ENCODE measurements at places on chromosomes 11 and 22.

DNA sequence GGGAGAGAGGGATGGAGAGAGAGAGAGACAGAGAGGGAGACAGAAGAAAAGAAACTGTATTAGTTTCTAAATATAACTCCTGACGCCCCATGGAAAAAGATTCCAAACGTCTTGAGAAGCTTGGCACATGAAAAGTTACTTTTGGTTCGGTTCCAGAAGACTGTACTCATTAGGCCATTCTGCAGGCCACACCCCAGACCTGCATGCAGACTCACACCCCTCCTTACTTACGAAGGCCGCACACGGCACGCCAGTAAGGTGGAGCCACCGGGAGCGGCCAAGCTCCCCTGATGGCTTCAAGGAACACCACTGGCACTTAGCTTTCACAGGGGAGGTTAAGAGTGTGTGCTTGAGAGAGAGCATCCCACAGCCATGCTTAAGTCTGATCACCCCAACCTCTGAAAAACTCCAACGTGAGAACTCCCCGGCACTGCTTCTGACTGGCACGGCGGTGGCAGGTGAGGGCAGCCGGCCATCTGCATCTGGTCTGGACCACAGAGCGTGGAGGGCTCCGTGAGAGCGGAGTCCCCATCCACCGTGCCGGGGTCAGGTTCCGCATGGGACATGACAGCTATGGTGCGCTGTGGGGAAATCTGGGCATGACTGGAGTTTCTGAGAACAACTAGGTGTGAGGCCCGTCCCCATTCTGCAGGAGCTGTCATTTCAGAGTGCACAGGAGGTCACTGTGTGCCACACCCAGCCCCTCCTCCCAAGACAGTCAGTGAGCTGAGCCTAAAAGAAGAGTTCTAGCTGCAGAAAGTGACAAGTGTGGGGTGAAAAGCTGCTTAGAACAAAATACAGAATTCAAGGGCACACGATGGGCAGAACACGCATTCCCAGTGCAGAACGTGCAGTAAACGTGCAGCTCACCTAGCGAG lies 62.4 kb downstream of the MYH9 start:
- DNase-seq, result no peak

- no peak for DNase-seq
Measured at GRCh38 chr11:69662021-69662698, 13.0 kb downstream of the LTO1 start.

GRCh38 chr11:122696662-122697061 lies 41.1 kb downstream of the UBASH3B start:
- DNase-seq, result no peak

GRCh38 chr11:20873054-20873453 lies 203.7 kb downstream of the NELL1 start:
- peak; percentile 71 for DNase-seq

DNA sequence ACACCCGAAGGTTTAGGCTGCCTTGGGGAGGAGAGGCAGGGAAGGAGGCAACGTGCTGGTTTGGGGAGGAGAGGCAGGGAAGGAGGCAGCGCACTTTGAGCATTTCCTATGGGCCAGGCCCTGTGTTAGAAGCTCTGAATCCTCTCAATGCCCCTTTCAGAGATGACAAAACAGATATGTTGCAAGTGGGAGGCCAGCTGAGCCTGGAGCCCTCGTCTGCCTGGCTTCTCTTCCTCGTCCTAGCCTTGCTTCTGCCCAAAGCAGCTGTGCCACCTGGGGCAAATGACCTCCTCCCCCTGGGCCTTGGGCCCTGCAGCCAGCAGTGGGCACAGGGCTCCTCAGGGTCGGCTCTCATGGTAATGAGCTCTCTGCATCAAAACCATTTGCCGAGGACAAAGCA lies 15.3 kb upstream of the LRRC32 start:
- DNase-seq, result no peak

- DNase-seq, result no peak
Measured at GRCh38 chr11:88428959-88429358, 91.4 kb upstream of the CTSC start.

GRCh38 chr11:121881806-121882205 lies 234.2 kb downstream of the BLID start:
- DNase-seq, result no peak

- no peak for DNase-seq
Measured at GRCh38 chr11:45485070-45485707, 180.2 kb downstream of the CHST1 start.

GRCh38 chr11:113255096-113255495 lies 59.3 kb upstream of the TTC12 start:
- DNase-seq, result no peak

GRCh38 chr22:29003975-29004646 lies 57.5 kb downstream of the C22orf31 start:
- DNase-seq, result peak; percentile 65

DNA sequence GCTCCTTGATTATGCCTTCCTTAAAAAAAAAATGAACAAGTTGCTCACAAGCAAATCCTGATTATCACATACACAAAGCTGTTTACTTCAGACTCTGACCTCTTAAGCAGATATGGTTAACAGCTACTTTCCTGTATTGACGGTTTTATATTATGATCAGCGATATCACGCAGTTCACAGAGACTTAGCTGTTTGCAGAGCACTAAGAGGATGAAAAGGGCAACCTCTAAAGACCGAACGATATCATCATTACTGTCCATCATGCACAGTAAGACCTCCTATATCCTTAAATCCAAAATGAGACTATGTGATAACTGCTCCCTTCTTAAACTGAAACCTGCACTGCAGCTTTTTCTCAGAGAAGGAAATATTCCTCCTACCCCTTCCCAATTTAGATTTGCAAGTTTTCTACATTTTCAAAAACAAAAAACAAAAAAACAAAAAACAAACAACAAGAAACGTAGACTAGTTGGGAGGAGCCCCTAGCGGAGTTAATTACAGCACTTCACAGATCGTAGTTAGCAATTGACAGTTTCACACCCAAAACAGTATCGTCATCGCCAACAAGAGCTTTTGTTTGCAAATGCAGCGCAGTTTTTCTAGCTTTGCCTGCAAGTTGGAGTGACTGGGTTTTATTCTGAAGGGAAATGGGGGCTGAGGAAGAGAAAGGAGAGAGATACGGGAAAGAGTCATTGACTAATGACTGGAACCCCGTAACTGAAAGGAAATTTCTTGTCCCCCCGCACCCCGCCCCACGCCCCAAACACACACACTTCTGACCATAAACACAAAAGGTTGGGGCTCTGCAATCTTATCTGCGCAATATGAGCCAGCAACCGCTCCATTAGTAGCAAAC lies 1.2 kb downstream of the DDX6 start:
- DNase-seq, result no peak

DNA sequence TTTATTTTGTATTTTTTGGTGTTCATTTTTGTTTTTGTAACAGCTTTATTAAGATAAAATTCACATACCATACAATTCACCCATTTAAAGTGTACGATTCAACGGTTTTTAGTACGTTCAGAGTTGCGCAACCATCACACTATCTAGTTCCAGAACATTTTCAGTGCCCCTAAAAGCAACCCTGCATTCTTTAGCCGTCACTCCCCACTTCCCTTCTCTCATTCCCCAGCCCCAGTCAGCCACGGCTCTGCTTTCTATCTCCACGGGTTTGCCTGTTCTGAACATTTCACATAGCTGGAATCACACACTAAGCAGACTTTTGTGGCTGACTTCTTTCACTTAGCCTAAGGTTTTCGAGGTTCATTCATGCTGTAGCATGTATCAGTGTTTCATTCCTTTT lies 9.6 kb upstream of the KCNQ1OT1 start:
- DNase-seq, result no peak

DNA sequence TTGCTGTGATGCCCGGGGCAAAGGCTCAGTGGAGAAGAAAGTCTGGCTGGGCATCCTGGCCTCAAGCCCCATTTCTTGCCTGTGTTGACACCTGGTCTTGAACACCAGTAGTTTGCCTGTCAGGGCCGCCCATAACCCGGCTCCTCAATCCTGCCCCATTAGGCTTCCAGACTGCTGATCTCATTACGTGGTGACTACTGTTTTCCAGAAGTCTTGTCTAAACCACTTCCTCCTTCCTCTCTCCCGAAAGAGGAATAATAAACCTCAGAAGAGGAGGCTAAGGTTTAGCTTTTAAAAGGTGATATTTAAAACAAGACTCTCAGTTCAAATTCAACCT lies 97.7 kb downstream of the CD44 start:
- DNase-seq, result no peak

GRCh38 chr22:47126344-47126811 lies 363.9 kb downstream of the TBC1D22A start:
- DNase-seq, result no peak

GRCh38 chr11:17354601-17354991 lies 3.0 kb downstream of the NCR3LG1 start:
- peak; percentile 41 for DNase-seq

GRCh38 chr22:26748845-26749244 lies 91.5 kb downstream of the MIAT start:
- DNase-seq, result no peak

GRCh38 chr11:33417121-33417520 lies 159.9 kb downstream of the HIPK3 start:
- DNase-seq, result no peak

- no peak for DNase-seq
Measured at GRCh38 chr11:57240007-57240406, 3.0 kb upstream of the APLNR start.

DNA sequence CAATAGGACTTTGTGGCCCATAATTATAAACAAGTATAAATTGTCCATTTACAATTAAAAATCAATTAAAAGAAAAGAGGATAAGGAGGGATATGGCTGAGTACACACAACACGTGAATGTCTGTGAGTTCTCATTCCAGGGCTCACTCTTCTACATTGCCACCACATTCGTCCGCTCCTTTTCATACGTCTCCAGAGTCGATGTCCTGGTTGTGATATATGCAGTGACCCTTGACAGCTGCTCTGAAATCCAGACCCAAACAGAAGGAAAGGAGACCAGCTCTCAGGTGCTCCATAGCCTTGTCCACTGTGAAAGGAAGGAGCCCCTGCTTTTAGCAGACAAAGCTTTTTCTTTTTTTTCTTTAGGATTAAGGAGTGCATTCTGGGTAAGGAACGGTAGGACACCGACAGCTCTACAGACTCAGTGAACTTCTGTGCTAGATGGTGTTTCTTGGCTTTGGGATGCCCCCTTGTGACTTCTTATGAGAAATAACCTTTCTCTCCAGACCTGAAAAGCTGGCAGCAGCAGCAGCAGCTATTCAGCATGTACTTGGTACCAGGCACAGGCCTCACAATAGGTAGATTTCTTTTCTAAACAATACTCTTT lies 19.7 kb upstream of the DNAJB13 start:
- DNase-seq, result peak; percentile 10

DNA sequence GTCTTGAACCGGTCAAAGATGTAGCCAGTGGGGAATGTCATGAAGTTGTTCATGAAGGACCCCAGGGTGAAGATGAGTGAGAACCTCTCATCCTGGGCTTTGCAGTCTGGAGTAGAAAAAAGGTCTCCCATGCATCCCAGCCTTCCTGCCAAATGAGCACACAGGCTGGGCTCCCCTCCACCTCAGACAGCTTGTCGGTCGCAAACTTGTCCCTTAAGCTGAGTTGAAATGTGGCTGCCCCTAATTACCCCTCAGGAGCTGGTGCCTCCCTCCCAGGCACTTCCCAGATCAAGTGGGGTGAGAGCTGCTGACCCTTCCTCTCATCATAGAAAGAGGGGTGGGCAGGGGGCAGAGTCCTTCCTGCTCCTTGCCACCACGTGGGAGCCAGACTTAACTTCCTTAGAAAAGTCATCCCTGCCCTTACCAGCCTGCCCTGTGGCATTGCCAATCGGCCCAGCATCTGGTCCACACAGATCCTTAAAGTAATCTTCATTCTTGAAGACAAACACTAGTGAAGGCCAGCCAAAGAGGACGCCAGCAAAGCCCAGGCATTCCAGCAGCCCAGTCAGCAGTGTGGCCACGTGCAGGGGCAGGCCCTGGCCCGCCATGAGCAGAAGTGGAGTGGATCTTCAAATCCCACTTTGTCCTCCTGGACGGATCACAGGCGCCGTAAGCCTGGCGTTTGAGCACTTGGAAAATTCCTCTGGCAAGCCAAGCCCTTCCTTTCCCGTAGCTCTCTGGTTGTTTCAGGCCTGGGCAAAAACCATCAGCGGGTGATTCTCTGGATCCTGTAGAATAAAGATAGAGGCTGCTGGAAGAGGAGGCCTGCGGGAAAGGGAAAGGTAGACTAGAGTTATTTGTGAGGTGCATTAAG lies 1.1 kb downstream of the SLC43A3 start:
- no peak for DNase-seq

DNA sequence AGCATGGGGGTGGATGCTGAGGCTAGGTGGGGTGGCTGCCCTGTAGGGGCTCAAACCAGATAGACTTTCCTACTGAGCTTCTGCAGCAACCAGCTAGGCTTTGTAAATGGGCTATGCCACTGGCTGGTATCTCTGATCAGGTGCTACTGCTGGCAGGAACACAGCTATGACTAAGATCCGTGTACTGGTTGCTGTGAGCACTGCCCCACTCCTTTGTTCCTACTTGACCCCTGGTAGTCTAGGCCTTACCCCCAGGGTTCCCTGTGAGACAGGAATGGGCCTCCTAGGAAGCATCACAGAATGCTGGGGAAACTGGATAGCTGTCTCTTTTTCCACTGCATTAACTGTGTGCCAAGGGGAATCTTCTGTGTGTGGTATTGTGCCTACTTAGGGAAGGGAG lies 58.4 kb upstream of the GAB2 start:
- DNase-seq, result no peak

GRCh38 chr11:70244698-70245097 lies 25.8 kb upstream of the PPFIA1 start:
- no peak for DNase-seq

GRCh38 chr11:44133335-44133946 lies 38.0 kb downstream of the EXT2 start:
- no peak for DNase-seq
